ENCODE measurements at places on chromosomes 4 and X. TPM values are rescaled to one million over a fixed set of nuclear protein-coding genes. Genes with fewer than 3 reads are reported as not detected.

Gene RHOXF1
- total RNA-seq, result not detected

Gene UGT2B10
- not detected for total RNA-seq

Gene GRIA3
- 0.53 TPM for total RNA-seq

Gene GPRASP1
- 0.58 TPM for total RNA-seq

Gene TBC1D1
- total RNA-seq, result 133 TPM

Gene TAF9B
- 11.8 TPM for total RNA-seq

Gene PTCHD1
- total RNA-seq, result 0.19 TPM

Gene HTRA3
- total RNA-seq, result 74.5 TPM

Gene COX7B2
- total RNA-seq, result not detected

Gene RPS6KA6
- total RNA-seq, result 0.34 TPM

Gene INTU
- 8.1 TPM for total RNA-seq

Gene RHOH
- 0.82 TPM for total RNA-seq

Gene IBSP
- total RNA-seq, result not detected

Gene TMEM255A
- 0.05 TPM for total RNA-seq

Gene HTR2C
- total RNA-seq, result not detected

Measured in glomerular endothelial cell (primary cell).